CD4-positive, alpha-beta T cell treated with Interleukin-21 for 1 hour (primary cell): ENCODE measurements at places on chromosomes 16 and 17.

- DNase-seq = no peak
Observed at GRCh38 chr17:70521821-70522256, 352.5 kb downstream of the KCNJ2 start.

- DNase-seq = no peak
Observed at GRCh38 chr16:26747760-26748159, 319.0 kb upstream of the C16orf82 start.

DNA sequence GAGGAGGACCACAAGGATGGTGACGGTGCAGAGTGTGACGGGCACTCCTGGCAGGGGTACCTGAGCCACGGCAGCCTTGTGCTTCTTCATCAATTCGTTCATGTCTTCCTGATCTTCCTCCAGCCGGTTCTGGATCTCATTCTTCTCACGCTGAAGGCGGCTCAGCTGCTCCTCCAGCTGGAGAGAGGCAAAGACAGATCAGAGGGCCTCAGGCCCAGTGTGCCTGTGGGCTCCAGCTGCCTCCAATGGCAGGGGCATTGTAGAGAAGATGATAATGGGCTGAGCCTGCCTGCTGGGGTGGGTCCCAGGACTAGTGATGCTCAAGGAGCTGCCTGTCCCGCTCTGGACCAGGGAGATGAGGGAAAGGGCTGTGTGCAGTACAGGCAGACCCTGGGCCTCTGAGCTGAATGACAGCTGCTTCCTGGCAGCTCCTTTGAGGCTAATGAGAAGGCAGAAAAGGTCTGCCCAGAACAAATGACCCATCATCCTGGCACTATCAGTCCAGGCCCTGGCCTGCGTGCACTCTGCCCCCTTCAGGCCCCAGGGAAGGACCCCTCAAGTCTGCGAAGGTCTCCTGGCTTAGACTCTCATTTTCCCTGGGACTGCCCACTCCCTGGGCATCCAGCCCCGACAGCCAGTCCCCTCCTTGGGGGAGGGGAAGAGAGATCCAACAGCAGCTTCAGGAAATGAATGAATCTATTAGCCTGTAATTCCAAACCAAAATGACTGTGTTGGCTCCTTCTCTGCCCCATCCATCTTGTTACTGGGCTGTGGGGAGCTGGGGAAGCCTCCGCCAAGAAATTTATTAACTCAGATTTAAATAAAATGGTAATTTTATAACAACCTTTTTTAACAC, 48.0 kb downstream of the PIPOX start:
- DNase-seq = no peak

- DNase-seq = no peak
Observed at GRCh38 chr17:15464231-15464985, 3.0 kb downstream of the CDRT4 start.

GRCh38 chr16:16101585-16101984, 121.7 kb downstream of the ABCC6 start:
- no peak for DNase-seq

GRCh38 chr16:65532258-65532657, 410.4 kb upstream of the CDH11 start:
- DNase-seq = no peak
